ENCODE measurements at places on chromosomes 2 and 18. TPM values are rescaled to one million over a fixed set of nuclear protein-coding genes. Genes with fewer than 3 reads are reported as not detected.

RUFY4 gene
- not detected for total RNA-seq

CAMKMT gene
- 8.6 TPM for total RNA-seq

RGPD4 gene
- total RNA-seq, result not detected

TUBA3E gene
- 0.09 TPM for total RNA-seq

ERFE gene
- 0.65 TPM for total RNA-seq
